ENCODE measurements at places on chromosomes 3 and 15.
A peak's percentile ranks its signal among the peaks of the same experiment; 100 is the strongest.

DNA sequence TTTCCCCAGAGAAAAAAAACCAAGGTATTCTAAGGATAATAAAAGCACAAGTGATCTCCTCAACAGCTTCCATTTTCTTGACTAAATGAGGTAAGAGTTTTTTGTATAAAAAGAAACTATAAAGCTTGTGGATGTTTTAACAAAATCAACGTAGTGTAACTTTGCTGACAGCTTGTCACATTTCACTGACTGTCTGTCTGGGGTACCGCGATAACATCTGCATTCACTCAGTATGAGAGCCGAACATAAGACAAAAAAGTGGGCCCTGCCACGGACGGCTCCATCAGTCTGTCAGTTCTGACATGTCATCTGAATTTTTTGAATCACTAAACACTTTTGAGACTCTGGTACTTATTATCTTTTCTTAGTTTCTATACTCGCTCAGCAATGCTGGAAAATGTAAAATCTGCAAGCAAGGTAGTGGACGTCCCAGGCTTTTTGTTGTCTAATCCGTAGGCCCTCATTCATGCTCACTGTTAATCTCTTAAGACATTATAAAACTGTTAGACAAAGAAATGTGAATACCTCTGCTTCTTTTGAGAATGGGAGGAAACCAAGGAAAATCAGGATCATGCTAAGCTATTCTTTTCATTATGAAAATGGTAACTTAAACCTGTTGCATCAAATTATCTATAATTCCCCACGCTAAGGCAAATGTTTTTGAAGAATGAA, 307.1 kb downstream of the MECOM start:
- no peak for DNase-seq

DNA sequence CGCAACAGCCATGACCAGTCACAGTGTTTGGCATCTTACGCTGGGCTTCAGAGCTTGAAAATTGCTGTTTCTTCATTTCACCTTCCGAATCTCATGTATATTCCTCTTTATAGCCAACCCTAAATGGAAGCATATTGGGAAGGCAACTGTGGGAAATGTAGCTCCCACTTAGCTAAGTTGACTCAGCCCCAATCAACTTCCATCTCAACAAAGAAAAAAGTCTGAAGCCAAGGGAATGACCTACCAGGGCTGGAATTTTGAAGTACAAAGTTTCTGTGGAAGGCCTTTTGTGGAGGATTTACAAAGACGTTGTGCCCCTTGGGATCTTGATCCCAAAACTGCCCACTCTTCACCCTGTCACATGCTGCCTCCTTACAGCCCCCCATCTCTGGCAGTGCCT, 85.2 kb upstream of the OXTR start:
- no peak for DNase-seq

- no peak for DNase-seq
These were observed 87.4 kb downstream of the FNDC3B start for GRCh38 chr3:172126741-172127140.

DNA sequence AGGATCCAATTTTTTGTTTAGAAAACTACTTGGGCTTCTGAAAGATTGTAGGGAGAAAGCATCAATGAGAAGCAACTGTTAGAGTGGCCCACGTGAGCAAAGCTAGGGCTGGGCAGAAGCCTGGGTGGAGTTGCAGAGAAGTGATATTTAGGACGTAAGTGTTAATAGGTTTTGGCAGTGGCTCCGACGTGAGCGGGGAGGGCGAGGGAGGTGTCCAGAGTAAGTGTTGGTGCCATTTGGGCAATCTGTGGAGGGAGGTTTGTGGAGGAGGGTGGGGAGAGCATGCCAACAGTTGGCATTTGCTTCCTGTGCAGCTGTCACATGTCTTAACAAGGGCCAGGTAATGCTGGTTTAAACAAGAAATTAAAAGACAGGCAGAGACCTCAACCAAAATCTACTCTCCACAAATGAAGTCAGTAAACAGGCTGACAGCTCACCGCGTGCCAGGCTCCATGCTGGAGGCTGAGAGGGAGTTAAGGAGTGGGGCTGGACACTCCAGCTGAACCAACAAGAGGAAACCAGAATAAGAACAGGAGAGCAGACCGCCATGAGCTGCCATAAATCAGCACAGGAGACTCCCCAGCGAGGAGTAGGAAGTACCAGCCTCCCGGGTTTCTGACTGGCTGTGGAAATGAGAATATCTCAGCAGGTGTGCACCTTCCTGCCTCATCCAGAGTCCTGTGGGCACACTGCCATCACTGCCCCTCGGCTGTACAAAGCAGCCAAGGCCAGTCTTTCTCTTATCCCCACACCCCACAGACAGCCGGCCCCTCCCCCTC, 232.6 kb downstream of the ABHD5 start:
- no peak for DNase-seq

- peak; percentile 92 for DNase-seq
These were observed 1.5 kb upstream of the FAM131A start for GRCh38 chr3:184335661-184336546.
